Fibroblast of mammary gland (primary cell): ENCODE measurements at places on chromosomes 5 and 9.

- DNase-seq: no peak
Measured at GRCh38 chr5:76542887-76543690, 80.1 kb downstream of the F2RL2 start.

GRCh38 chr5:57618767-57619381 is 136.3 kb upstream of the ACTBL2 start:
- DNase-seq: no peak

DNA sequence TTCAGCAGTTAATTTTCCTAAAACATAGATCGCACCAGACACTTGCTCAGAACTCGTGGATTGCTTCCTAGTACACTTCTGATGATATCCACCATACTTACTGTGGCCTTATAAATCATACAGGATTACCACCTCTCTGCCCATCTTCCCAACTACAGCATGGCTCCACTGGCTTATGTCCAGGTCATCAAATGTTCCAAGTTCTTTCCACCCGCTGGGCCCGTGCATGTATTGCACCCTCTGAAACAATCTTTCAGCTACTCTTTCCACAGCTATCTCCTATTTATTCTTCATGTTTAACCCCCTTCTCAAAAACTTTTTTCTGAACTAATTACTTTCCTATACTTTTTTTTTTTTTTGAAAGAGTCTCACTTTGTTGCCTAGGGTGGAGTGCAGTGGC is 18.5 kb downstream of the FBXW2 start:
- DNase-seq: no peak

GRCh38 chr9:135888766-135889394 is 18.5 kb downstream of the CAMSAP1 start:
- no peak for DNase-seq

GRCh38 chr9:87729246-87729645 is 3.3 kb downstream of the CTSL start:
- peak; percentile 44 for DNase-seq

DNA sequence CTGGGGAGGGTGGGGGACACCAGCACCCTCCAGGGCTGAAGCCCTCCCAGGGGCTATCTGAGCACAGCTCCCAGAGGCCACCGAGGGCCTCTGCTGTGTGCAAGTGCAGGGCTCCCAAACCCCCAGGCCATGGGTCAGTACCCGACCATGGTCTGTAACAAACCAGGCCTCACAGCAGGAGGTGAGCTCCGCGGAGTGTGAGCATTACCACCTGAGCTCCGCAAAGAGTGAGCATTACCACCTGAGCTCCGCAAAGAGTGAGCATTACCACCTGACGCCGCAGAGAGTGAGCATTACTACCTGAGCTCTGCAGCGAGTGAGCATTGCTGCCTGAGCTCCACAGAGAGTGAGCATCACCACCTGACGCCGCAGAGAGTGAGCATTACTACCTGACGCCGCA is 152.9 kb upstream of the IRX2 start:
- DNase-seq: no peak

DNA sequence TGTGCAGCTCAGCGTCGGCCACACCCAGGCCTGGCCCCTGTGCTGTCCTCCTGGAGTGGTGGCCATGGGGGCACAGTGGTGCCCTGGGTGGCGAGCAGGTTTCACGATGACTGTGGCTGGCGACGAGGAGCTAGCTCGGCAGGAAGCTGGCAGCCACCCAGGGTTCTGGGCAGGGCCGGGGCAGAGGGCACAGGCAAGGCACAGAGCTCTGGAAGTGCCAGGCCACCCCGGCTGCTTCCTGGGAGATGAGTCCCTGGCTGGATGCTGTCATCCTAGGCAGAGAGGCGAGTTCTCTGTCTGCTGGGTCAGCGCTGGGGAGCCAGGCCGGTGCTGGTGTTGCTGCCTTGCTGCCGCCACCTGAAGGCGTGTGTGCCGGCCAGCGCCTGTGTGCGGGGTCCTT is 51.7 kb downstream of the RXRA start:
- no peak for DNase-seq
